ENCODE measurements at places on chromosomes 7 and 10.

GRCh38 chr7:31500656-31501055, 13.2 kb upstream of the ITPRID1 start:
- no peak for DNase-seq

- DNase-seq, result no peak
These were observed 263.0 kb upstream of the BMPER start for GRCh38 chr7:33642312-33642711.

DNA sequence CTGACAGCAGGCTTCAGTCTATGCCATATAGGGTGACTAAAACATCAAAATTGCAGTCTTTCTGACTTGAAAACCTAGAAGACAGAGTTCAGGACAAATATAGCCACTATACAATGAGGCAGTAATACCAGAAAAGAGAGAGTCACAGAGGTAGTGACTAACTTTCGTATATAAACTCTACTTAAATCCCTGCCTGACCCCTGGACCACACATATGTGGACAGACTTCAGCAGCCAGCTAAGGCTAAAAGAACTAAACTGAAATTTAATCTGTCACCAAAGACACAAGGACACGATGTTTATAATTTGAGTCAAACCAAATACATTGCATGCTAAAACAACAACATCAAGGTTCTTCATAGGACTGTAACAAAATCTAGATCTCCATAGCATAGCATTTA, 64.6 kb upstream of the MACROH2A2 start:
- no peak for DNase-seq

DNA sequence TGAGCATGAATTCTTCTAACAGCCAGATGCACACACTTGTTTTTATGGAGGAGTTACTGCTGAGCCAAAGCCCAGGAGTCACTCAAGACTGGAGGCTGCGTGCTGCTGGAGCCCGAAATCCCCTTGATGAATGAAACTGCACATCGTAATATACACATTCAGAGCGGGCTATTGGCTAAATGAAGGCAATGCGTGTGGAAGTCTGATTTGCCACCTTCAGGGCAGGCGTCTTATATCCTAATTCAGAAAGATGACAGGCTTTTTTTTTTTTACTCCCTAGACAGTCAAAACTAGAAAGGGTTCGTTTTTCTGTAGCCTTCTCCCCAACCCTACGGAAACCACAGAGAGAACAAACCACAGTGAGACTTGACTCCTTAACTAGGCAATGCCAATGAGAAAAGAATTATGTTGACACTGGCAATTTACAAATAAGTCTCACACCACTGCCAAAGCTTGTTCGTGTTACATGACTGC, 227.2 kb upstream of the KLF14 start:
- peak; percentile 39 for DNase-seq

- no peak for DNase-seq
These were observed 153.8 kb downstream of the PLPP4 start for GRCh38 chr10:120610791-120611190.

DNA sequence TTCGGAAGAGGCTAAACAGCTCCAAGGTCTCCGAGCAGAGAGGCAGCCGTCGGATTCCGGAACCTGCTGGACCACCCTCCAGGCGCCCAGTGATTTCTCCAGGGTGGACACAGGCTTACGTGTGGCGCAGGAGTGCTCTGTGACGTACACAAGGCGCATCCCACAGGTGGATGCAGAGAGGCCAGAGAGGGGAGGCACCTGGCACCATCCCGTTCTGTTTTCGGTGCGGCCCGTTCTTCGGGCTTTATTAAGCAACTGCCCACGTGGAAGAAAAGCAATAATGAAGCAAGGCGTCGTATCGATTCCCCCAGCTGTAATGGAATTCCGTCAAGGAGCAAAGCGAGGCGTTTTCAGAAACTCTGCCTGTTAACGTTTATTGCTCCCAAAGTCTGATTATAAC, 163.6 kb downstream of the PTPRN2 start:
- no peak for DNase-seq

DNA sequence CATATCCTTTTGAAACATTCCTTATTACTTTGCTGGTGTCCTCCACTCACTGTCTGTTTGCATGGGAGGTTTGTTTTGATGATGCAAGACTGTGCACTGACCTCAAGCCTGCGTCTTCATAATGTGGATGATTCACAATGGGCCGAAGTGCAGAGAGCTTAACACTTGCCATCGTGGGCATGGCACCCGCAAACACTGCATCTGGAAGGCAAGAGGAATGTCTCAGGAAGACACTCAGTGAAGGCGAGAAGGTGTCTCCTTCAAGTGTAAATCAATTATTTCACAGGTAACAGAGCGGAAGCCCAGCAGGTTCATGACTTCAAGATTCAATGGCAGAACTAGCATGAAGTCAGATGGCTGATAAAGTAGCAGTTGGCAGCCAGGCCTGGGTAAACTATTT, 98.1 kb downstream of the DPY19L1 start:
- no peak for DNase-seq

- no peak for DNase-seq
These were observed 31.7 kb upstream of the SYPL1 start for GRCh38 chr7:106143711-106144337.

DNA sequence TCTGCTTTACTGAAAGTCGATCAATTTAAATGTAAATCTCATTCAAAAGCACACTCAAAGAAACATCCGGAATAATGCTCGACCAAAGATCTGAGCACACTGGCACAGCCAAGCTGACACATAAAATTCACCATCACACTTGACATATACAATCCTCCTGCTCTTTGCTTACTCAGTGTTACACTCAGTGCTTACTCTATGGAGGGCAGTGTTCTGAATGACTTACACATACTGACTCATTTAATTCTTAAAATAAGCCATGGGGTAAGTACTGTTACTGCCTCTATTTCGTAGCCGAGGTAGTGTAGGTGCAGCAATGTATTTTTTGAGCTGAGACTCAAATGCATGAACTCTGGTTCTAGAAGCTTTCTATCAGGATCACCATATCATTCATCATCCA, 421.5 kb upstream of the LRRN3 start:
- no peak for DNase-seq

- DNase-seq, result no peak
These were observed 192.4 kb upstream of the SH2B2 start for GRCh38 chr7:102094316-102094650.

DNA sequence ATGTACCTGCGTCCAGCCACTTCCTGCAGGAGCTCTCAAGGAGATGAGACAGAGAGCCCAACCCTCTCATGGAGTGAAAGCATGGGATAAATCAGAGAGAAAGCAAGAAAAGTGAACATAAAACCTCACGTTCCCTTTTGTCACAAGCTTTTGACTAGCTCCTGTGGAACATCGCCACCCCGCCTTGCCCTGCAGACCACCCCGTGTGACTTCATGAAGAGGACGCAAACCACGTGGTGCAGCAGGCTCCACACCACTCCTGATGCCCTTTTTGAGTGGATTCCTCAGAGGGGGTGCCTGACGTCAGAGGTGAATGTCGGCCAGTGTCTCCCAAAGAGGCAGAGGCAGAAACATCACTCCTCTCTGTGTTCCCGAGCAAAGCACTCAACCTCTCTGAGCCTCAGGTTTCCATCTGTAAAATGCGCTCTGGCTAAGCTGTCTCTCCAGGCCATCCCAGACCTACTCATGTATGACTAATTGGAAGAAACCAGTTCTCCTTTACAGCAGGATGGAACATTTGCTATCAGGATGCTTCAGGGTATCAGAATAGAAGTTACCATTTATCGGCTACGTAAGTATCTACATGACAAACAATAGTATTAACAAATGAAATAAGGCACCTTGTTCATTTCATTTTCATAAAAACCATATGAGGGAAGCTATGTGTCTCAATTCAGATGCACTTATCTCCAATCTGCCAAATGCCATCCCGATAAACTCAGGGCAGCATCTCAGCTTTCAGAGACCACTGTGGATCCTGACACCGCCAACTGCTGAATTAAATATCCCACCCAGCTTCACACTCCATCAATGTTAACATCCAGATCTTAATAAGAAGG, 5.3 kb downstream of the ZNF488 start:
- no peak for DNase-seq

GRCh38 chr10:129319934-129320333, 147.1 kb upstream of the MGMT start:
- DNase-seq, result no peak

GRCh38 chr7:44655341-44655740, 48.9 kb downstream of the OGDH start:
- DNase-seq, result no peak

GRCh38 chr10:47015404-47015803, 104.2 kb downstream of the PTPN20 start:
- no peak for DNase-seq

- no peak for DNase-seq
These were observed 89.0 kb upstream of the ZNF804B start for GRCh38 chr7:88670536-88670935.

GRCh38 chr10:61791216-61791615, 110.3 kb upstream of the ARID5B start:
- no peak for DNase-seq

GRCh38 chr10:100622946-100623345, 87.2 kb downstream of the HIF1AN start:
- no peak for DNase-seq

DNA sequence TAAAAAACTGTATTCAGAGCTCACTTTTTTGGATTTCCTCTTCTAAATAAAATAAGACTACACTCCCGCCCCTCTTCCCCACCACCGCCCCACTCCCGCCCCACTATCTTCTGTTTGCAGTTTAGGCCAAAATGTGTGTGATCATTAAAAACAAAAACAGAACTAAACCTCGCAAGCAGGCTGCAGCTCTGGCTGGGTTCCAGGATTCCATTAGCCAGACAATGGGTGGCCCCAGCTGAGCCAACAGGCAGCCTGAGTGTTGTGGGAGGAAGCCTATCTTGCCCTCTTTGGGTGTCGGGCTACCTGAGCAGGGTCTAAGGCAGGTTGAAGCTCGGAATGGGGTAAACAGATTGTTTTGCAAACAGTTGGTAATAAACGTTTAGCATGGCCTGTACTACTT, 41.7 kb downstream of the ARL4A start:
- no peak for DNase-seq

- no peak for DNase-seq
These were observed 51.7 kb downstream of the HABP2 start for GRCh38 chr10:113604572-113604971.

DNA sequence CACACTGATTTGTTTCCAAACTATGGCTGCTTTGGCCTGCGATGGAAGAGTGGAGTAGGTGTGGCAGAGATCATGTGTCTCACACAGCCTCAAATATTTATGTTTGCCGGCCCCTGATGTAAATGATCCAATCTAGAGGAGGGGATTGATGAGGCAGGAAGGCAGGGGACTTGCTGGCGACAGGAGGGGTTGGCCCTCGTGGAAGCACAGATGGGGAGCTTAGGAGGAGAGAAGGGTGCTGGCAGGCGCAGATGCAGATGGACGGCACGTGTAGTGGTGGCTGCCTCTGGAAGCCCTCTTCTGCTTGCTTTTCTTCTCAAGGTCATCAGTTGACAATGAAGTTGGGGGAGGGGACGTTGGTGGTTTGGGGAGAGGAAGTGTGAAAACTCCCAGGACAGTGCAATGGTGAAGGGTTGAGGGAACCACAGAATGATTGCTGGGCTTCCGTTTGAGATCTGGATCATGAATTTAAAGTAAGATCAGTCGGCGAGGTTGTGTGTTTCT, 15.4 kb downstream of the COL13A1 start:
- no peak for DNase-seq

GRCh38 chr10:120765226-120765803, 85.8 kb upstream of the WDR11 start:
- no peak for DNase-seq

DNA sequence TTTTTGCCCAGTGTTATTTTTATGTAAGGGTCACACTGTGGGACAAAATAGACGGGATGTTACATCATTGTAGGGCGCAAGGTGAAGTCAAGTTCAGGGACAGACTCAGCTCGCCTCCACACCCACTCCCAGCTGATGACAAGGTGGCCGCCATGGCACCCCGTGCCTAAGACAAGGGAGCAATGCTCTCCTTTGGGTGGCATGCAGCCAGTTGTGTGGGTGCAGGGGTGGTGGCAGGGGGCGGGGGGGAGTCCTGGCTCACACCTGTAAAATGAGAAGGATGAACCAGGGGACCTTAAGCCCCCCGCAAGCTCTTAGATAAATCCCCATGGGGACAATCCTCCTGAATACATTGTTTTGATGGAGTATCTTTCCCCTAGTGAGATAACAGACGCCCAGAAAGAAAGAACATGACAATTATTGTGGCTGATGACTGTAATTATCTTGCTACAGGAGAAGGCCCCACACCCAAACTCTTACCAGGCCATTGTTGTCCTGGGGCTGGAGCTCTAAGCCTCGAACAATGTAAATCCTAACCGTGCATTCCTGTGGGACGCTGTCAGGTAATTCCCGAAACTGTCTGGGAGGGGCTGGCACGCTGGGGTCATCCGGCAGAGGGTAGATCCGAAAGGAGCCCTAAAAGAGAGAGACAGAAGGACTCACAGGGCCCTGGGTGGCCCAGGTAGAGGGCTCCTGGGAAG, 148.7 kb downstream of the MYOF start:
- DNase-seq, result no peak

All from stimulated activated CD8-positive, alpha-beta memory T cell treated with anti-CD3 and anti-CD28 coated beads, Interleukin-7, amount 100 ng/mL, for 48 hours (primary cell).